Fibroblast of upper back skin (primary cell): ENCODE measurements at places on chromosomes 13 and 19.

DNA sequence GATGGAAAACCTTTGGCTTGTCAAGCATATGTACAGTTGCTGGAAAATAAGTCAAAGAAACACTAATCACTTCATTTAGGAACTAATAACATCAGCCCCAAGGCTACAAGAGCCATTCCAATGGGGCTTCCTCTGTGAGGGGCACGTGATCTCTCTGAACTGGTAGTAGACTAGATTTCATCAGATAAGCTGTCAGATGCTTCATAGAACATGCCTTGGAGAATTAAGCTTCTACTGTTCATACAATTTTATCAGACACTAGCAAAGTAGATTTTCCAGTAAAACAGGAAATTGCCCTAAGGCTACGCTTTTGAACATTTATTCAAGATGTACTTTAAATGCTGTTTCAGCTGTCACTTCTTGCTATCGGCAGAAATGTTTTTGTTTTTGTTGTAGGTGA lies 107.8 kb downstream of the EDNRB start:
- no peak for DNase-seq

DNA sequence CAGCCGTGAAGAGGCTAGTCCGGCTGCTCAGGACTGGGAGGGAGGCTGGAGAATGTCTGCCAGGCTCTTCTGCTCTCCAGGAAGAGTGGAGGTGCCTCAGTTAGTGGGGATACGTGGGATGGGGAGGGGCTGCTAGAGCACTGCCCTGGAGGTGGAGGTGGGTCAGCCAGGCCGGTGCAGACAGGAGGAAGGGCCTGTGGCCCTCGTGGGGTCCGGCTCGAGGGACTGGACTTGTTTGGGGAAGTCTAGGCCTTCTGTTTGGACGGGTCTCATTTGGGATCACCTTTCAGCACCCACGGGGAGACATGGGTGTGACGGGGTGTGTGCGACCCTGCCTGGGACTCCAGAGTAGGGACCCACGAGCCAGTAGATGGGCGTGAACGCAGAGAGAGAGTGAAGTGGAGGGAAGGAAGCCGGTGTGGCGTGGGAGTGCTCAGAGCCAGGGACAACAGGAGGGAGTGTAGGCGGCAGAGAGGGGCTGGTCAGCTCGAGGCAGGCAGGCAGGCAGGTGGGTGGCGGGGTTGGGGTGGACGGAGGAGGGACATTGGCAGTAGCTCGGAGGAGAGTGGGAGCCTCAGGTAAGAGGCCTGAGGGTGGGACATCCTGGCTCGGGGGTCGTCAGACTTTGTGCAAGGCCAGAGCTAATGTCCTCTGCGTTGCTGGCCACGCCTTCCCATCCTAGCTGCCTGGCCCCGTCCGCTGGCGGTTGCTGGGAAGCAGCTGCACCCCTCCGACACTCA lies 11.5 kb downstream of the EPN1 start:
- no peak for DNase-seq

GRCh38 chr13:20414546-20415305 lies 110.9 kb downstream of the CRYL1 start:
- no peak for DNase-seq

- DNase-seq, result no peak
Observed at GRCh38 chr13:46352805-46353204, 34.2 kb downstream of the RUBCNL start.

- peak; percentile 45 for DNase-seq
Observed at GRCh38 chr19:52190487-52191293, 838 bp downstream of the PPP2R1A start.

DNA sequence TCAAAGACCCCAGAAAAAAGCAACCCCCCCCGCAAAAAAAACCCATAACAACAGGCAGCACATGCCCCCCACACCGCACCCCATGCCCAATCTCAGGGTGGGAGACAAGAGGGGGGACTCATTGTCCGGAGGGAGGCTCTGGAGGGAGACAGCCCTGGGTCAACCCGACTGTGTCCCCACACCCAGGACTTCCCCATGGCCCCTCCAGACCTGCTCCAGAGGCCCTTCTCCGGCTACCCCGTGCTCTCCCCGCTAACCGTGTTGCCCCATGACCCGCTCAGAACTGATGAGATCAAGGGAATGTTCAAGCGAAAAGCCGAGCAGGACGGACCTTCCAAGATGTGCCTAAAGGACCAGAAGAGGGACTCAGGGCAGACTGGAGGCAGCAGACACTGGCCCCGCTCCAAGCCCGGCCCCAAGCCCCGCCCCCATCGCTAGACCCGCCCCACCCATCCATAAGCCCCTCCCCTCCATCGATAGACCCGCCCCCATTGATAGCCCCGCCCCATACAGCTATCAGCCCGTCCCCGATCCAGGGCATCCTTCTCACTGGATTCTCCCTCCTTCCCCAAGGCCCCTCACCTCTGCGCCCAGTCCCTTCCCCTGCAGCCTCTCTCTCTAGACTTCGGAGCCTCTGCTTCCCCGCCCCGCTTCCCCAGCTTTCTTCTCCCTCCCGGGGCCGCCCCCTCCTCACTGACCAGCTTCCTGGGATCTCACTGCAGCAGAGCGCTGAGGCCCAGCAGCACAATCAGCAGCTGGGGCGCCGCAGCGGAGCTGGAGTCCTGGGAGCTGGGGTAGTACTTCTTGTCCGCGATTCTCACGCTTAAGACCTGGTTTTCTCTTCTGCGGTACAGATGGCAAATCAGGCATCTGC lies 2.2 kb downstream of the BST2 start:
- DNase-seq, result no peak

- no peak for DNase-seq
Observed at GRCh38 chr19:18292462-18292809, 11.0 kb upstream of the JUND start.

DNA sequence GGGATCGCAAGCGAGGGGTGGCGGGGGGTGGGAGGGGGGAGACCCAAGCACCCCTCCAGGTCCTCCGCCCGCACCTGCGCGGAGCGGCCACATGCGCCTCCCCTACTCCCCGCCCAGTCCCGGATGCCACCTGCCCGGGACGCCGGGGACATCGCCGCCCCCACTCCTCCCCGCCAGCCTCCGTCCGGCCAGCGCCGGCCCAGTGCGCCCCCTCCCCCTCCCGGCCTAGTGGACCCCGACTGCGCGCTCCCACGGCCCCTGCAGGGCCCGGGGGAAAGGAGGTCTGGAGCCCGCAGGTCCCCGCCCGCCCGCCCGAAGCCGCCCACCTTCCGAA lies 263 bp downstream of the RHPN2 start:
- DNase-seq, result no peak

DNA sequence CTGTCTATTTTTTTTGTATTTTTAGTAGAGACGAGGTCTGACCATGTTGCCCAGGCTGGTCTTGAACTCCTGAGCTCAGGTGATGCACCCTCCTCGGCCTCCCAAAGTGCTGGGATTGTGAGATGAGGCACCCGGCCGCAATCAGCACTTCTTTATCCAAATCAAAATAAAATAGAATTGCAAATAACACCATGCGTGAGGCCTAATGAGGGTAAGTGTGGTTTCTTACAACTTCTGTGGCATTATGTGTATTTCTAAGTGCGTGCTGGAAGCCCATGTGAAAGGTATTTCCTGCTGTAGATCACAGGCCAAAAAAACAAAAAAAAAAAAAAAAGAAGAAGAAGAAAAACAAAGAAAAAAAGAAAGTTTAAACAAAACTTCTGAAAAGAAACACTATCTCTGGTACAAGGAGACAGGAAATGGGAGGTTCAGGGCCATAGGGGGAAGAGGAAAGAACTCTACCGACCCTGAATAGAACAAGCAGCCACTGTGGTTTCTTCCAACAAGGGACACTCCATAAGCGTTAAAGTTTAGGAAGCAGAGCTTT lies 3.0 kb upstream of the GRAMD1A start:
- DNase-seq, result no peak

DNA sequence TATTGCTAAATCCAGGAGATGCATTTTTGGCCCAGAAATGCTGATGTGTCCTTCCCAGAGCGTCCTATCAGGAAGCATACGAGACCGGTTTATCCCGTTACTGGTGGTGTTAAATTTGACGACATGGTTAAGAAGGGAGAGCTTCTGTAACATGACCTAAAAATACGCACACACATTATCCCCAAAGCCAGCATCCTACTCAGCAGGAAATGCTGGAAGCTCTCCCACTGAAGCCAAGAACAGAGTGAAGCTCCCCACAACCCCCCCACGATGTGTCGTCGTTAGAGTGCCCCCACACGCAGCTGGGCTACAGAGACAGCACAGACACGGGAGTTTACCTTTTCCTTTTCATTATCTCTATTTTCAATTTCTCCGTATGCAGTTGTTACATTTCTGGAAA lies 45.1 kb upstream of the MCF2L start:
- DNase-seq, result no peak

GRCh38 chr19:14394167-14394566 lies 12.9 kb downstream of the ADGRE5 start:
- DNase-seq, result no peak

GRCh38 chr13:53075356-53076041 lies 46.9 kb downstream of the OLFM4 start:
- DNase-seq, result no peak

DNA sequence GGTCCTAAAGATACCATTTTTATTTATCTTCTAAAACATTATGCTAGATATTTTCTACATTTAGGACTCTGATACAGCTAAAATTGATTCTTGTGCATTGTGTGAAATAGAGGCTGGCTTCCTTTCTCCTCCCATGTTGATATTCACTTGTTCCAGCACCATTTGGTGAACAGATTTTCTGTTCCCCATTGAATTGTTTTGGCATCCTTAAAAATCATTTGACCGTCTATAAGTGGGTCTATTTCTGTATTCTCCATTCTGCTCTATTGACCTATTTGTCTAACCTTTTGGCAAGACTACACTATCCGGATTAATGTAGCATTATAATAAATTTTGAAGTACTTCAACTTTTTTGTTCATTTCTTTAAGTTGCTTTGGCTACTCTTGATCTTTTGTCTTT lies 2689.2 kb downstream of the PCDH9 start:
- DNase-seq, result no peak

DNA sequence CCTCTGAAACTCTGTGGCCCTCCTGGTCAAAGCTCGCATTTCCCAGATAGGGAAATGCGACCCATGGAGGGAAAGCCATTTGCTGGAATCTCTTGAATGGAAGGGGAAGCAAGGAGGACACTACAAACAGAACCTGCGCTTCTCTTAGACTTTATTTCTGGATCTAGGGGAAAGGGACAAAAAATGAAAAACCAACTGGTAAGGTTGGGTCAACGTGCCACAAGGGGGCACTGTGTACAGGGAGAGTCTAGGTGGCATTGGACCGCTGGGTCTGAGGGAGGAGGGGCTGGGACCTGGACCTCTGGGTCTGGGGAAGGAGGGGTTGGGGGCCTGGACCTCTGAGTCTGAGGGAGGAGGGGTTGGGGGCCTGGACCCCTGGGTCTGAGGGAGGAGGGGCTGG lies 5.0 kb downstream of the KLK4 start:
- DNase-seq, result no peak

DNA sequence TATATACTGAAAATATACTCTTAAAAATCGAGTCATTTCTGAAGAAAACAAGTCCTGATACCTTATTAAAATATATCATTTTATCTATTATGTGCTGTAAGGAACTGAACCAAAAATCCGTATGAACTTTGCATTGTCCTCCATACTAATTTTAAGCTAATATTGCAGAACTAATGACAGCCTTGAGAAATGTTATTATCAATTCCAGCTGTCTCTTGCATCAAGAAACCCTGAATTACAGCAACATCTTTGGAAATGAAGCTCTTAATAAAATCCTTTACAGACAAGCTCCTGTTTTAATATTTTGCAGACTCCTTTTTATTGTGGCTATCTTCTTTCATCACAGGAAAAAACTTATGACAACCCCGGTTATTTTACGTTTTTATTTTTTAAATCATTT lies 1335.3 kb downstream of the EFNB2 start:
- DNase-seq, result peak; percentile 19

- DNase-seq, result no peak
Observed at GRCh38 chr13:32962342-32962741, 53.9 kb upstream of the KL start.

GRCh38 chr19:58482372-58482771 lies 6.2 kb downstream of the ZNF446 start:
- no peak for DNase-seq

- no peak for DNase-seq
Observed at GRCh38 chr13:27523346-27524073, 73.1 kb upstream of the MTIF3 start.

DNA sequence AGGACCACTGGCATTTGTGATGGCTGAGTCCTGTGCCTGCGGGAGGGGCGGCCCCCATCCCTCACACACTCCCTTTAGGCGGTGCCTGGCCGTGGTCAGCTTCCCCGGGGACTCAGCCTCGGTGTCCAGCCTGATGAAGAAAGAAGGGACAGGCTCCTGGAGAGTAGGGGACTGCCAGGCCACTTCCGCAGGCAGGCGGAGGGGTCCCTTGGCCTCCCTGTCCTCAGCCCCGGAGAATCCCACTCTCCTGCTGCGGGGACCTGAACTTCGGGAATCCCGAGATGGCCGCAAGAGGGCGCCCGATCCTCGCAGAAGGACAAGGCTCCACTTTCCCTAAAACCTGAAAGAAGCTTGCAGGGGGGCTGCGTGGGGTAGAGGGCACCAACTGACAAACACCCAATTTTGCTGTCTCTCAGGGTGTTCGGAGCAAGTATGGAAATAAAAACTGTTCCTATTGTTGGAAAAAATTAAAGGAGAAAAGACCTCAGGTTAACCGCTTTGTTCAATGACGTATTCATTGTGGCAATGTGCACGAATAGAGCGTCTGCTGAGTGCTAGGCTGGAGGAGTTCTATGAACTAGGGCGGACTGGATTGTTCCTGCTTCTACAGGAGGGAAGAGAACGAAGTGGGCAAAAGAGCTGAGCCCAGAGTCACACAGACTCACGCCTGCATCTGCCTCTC lies 297.3 kb downstream of the ZNF536 start:
- DNase-seq, result peak; percentile 30

GRCh38 chr13:94914895-94915294 lies 202.6 kb upstream of the SOX21 start:
- peak; percentile 23 for DNase-seq

GRCh38 chr19:35714601-35715354 lies 3.0 kb upstream of the KMT2B start:
- DNase-seq, result no peak

- no peak for DNase-seq
Observed at GRCh38 chr19:30888937-30889336, 460.3 kb downstream of the TSHZ3 start.

DNA sequence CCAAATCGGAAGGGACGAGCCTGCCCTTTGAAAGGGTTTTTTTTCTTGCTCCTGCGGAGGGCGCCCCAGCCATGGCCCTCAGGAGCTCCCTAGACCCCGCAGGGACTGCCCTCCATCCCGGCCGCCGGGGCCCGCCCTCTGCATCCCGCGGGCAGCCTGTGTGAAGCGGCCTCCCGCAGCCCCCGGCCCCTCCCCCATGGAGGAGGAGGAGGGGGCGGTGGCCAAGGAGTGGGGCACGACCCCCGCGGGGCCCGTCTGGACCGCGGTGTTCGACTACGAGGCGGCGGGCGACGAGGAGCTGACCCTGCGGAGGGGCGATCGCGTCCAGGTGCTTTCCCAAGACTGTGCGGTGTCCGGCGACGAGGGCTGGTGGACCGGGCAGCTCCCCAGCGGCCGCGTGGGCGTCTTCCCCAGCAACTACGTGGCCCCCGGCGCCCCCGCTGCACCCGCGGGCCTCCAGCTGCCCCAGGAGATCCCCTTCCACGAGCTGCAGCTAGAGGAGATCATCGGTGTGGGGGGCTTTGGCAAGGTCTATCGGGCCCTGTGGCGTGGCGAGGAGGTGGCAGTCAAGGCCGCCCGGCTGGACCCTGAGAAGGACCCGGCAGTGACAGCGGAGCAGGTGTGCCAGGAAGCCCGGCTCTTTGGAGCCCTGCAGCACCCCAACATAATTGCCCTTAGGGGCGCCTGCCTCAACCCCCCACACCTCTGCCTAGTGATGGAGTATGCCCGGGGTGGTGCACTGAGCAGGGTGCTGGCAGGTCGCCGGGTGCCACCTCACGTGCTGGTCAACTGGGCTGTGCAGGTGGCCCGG lies 815 bp downstream of the MAP3K10 start:
- DNase-seq, result peak; percentile 8

- no peak for DNase-seq
Observed at GRCh38 chr13:97521726-97522125, 87.8 kb downstream of the RAP2A start.
